HS-27A (cell line): ENCODE measurements at places on chromosomes 3 and 15.
A peak's percentile ranks its signal among the peaks of the same experiment; 100 is the strongest.

DNA sequence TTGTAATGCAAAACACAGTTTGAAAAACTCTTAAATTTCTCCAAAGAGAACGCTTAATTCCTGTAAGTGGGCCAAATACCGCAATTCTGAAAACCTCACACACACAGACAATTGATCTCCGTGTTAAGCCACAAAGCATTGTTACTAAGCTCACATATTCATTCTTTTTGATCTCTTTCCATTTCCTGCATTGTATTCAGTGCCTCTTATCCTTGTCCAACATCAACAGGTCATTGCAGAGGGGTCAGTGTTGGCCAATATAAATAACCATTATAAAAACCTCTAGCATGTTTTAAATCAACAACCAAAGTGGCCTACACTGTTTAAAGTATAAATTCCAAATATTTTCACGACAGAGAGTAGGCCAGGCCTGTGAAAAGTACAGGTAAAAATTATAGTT lies 171.1 kb downstream of the PDZRN3 start:
- no peak for DNase-seq

DNA sequence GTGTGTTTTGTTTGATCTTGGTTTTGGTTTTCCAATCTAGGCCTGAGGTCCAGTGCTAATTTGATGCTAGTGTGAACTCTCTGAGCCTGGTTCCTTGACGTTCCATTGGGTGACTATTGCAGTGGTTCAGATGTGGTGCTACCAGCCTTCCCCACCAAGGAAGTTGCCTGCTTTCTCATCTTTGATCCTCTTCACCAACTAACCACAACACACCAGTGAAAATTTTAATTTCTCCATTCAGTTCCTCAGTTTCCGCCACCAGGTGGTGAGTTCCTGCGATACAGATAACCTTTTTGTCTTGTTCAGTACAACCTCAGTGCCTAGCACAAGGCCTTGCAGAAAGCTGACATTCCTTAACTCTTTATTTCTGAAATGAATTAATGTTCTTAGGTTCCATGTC lies 337.4 kb upstream of the TPRG1 start:
- no peak for DNase-seq

GRCh38 chr3:22621205-22621809 lies 581.8 kb upstream of the UBE2E2 start:
- no peak for DNase-seq

DNA sequence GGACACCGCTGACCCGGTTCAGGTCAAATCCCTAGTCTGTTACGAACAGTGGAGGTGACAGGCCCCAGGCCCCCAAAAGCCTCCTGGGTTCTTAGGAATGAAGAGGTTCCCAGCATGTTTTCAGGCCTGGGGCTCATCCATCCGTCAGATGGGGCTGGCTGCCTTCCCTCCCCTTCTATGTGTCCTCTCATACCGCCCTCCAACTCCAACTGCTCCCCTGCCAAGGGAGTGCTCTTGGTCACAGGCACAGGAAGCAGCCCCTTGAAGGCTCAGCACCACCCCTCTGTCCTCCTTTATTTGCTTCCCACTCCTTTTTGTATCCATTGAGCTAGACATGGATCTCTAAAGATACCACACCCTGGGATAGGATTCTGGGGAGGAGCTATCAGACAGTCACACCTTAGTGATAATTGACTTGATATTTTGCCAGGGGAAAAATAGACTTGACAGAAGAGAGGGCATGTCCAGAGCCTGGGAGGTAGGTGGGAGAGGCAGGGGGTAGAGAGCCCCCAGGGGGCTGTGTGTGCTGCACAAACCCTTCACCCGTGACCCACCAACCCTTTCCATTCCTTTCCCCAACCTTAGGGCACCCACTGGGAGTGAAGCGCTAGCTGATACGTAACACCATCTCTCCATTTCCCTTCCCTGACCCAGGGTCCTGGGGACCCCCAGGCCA lies 10.7 kb upstream of the CSPG4 start:
- no peak for DNase-seq

DNA sequence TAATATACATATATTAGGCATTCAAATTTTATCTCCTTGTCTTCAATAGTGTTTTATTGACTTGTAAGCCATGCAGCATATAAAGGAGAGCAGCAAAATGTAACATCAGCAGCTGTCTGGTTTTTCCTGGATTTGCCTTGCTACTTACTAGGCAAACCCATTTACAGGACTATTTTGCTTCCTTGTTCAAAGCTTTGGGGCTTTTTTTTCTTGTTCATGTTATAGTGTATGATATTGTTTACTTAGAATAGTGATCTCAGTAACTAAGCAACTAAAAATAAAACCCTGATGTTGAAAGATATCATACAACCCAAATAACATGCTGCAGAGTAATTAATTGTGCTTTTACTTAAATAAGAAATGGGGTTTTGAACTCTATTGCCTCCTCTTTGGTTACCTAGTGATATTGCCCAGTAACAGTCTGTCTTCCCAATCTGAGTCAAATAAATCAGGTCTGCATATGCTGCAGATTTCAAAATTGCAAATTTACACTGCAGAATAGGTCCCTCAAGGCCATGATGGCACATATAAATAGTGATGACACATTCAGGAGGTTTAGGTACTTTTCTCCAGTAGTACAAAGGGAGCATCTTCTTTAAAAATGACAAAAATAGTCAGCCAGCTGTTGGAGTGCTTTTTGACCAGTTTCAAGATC lies 578.1 kb upstream of the NECTIN3 start:
- DNase-seq: no peak

DNA sequence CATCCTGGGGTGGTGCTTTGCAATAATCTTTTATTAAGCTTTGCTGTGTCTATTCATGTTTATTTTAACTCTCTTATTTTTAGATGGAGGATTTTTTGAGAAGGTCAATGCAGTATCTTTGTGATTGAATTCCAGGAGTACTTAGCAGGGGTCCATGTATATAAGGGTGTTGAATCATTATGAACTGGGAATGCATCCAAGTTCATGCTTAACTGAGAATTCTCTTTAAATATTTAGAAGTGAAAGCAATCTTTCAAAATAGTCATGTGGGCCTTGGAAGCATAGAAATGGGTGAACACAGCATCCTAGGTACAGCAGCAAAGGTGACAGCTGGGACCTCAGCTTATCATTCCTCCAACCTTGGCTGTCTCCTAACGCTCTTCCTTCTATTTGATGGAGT lies 27.3 kb downstream of the SPTSSB start:
- no peak for DNase-seq

DNA sequence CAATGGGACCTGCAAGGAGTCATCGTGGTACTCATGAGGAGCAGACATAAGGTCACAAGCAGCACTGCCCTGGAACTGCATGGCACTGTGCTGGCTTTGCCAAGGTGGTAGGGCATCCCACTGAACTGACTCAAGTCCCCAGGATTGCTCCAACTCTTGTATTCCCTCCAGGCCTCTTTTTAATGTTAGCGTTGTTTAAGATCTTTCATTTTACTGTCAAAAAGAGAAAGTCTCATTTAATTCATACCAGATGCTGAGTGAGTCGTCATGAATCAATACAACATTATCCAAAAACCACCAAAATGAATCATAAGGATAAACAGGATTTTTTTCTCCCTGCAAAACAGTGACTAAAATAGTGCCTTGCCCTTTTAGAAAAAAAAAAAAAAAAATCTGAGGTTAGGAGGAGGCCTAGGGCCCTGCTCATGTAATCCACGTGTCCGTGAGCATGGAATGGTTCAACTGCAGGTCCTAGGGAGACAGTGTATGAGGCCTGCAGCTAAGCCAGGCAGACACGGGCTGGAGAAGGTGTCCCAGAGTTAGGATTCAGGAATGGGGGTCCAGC lies 36.7 kb upstream of the BLM start:
- peak; percentile 82 for DNase-seq

GRCh38 chr15:96356494-96357455 lies 26.3 kb downstream of the NR2F2 start:
- DNase-seq: no peak

DNA sequence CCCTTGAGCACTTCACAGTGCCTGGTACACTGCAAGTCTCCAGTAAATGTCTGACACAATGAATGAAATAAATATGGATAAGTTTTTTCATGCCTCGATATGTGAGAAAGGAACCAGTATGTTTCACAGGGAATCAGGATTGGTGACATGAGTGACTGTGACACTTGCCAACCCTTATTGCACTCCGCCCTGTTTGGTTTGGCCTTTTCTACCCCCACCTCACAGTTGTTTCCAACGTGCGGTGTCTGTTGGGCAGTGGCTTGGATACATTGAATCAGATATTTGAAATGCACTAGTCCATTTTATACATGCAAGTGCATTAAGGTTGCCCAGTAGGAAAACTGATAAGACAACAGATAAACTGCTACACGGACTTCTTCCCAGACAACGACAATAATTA lies 2.0 kb downstream of the NPHP3 start:
- DNase-seq: no peak

DNA sequence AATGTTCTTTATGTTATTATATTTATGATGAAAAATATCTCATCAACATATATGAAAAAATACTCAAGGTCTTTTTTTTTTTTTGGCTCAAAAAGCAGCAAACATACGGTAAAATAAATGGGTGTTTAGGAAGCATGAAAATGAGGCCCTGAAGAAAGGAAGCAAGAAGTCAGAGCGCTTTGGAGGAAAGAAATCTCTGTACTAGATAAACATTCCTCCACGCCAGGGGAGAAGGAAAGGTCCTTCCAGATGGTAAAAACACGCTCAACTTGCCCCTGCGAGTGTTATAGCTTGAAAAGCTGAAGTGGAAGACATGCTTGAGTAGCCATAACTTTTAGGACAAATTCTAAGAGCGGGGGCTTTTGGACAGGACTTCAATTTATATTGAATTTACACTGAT lies 52.9 kb downstream of the FEM1B start:
- no peak for DNase-seq

DNA sequence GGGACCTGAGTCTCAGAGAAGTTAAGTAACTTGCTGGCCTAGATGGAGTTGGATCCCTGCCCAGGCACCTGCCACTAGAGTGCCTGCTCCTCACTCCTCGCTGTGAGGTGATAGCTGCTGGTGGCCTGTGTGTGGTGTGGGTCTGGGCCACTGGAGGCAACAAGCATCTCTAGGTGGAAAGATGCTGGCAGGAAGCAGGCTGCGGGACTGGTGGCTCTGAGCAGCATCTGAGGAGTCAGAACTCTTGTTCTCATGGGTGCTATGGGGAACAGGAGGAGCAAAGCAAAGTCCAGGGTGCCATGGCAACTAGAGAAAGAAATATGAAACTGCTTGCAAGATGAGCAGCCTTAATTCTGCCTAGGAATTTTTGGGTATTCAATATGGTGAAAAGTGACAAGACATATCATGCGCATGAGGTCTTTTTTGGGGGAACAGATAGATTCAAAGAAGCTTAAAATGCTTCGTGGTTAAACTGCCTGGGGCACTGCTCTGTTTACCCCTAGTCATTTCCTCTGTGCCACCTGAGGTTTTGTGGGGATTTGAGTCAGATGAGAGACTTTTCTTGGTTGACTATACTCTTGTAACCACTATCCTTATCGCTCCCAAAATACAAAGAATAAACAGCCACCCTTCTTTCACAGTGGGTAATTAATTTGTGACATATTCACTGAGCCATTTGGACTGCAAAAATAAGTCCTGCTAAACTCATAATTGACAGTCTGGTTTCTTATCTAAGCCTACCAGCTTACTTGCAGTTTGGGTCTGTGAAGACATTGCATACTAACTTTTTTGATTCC lies 50.3 kb downstream of the MED12L start:
- DNase-seq: no peak

DNA sequence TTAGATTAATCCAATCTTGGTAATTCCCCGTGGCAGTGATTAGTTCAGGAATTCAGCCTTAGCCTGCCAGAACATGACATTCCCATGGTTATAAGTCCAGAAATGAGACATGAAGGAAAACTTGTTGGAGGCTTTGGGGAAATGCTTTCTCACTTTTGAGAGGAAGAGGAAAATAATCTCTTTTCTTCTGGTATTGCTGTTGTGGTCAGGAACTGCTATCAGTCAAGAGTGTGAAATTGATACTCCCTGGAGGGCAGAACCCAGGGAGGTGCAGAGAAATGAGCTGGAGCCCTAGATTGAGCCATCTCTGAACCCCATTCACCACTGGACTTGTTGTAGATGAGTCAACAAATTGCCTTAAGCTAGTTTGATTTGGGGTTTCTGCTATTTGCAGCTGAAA lies 38.6 kb upstream of the APH1B start:
- peak; percentile 88 for DNase-seq

DNA sequence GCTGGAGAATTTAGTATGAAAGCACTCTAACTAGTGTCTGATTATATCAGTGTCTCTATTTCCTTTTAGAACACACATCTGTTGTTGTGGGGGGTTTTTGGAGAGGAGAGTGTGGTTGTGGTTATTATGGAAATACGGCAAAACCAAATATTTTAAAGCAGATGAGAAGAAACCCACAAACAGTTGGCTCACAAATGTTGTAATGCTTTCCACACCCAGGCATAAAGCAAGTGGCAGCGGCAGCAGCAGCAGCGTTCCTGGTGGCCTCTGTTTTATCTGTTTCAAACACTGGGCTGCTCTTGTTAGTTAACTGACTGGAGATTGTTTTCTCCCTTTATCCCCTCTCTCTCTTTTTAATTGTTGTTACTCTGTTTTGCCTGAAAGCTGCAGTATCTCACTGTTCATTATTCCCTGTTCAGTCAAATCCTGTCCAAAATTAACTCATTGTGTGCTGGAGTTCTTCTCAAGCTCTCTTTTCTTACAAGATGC lies 1045.5 kb upstream of the NR2F2 start:
- no peak for DNase-seq

GRCh38 chr3:149162007-149162406 lies 32.6 kb downstream of the HPS3 start:
- no peak for DNase-seq

DNA sequence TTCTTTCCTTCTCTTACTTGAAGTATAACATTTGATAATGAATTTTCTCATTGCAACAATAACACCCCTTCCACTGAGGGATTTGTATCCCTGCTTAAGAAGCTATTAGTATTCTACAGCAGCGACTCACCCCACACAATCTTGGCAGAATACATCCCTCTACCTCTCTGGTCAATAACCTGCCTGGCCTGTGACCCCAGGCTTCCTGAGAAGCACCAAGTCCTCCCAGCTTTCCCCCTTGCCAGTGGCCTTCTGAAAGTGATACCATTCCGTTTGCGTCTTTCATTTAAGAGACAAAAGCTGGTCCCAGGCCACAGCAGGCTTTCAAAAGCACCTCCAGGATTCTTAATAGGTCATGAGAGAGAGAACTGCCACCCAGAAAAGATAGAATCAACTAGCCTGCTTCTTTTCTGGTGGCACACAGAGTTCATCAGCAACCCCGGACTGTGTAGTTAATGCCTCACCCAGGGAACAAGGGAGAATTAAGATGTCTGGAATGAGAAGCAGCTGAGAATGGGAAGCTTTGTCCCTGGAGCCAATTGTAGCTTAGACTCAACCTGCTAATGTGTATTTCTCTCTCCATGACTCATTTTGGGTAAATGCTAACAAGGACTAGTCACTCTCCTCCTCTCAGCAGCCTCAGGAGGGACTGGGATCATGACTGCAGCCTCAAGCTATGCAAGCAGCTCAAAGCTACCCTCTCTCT lies 101.0 kb upstream of the CPNE4 start:
- DNase-seq: peak; percentile 93

DNA sequence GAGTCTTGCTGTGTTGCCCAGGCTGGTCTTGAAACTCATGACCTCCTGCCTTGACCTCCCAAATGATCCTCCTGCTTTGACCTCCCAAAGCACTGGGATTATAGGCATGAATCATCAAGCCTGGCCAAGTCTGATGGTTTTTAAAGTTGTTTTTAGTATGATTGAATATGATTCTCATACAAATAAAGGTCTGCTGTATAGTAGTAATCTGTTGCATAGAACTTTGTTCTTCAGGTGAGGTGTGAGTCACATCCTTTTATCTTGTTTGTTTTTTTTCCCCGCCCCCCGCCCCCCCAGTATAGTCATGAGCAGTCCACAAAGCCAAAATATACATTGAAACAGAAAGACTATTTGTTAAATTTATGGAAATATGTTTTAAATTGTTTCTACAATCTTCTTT lies 39.0 kb downstream of the UBE2E2 start:
- DNase-seq: no peak
